GM12891 (cell line): ENCODE measurements at places on chromosomes 4 and X.

DNA sequence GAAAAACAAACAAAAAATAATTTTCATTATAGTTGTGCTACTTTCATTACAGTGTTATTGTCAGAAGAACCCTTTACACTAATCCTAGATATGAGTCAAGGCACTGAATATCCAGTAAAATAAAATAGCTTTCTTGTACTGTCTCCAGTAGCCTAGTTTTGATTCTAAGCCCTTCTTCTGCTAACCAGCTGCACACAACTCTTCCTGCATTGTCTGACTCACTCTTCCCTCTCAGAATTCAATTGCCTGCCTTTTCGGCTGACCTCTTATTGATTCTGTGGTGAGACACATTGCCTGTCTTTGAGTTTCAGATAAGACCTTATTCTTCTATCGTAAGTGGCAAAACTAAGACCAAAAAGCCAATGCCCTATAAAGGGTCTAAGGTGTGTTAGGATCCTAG, 26.7 kb upstream of the PCDH18 start:
- DNase-seq = no peak

DNA sequence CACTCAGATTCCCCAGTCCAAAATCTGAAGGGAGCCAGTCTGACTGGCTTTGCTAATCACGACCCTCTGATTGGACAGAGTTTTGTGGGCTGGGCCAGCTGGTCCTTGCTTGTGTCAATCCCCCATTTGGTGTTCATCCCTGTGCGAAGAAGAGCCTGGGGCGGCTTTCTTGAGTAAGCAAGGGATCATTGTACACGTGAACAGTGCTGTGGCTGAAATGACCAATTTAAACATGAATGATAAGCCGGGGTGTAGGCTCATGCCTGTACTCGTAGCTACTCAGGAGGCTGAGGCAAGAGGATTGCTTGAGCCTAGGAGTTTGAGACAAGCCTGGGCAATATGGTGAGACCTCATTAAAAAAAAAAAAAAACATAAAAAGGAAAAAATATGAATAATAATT, 379.1 kb downstream of the RAPGEF2 start:
- DNase-seq = no peak

DNA sequence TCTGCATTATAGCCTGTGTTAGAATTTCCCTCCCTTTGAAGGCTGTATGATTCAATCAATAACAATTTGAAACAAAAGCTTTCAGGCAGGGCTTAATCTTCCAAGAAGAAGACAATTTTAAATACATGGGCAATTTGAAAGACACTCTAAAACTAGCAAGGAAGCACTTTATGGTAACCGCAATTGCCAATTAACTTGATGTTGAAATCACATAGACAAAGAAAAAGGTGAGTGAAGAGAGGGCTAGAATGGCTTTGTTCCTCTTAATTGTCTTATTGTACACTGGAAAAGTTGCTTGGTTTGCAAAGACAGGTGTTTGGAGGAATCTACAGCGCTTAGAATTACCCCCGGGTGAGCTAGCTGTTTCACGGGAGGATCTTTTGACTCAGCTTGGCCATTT, 74.4 kb upstream of the PRKX start:
- DNase-seq = no peak

DNA sequence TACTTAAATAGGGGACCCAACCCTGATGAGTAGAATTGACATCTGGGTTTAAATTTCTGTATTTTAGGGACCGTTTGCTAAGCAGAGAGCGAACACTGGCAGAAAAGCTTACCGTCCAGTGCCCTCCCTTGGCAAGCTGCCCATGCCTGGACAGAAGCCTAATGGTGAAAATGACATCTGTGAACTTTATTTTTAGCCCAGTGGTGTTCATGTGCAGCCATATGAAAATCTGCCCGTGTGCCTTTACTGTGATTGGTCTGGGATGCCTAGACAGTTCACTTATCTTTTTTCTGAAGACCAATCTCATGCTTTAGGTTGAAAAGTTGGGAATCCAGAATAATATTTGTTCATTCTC, 1.1 kb downstream of the STBD1 start:
- DNase-seq = no peak

DNA sequence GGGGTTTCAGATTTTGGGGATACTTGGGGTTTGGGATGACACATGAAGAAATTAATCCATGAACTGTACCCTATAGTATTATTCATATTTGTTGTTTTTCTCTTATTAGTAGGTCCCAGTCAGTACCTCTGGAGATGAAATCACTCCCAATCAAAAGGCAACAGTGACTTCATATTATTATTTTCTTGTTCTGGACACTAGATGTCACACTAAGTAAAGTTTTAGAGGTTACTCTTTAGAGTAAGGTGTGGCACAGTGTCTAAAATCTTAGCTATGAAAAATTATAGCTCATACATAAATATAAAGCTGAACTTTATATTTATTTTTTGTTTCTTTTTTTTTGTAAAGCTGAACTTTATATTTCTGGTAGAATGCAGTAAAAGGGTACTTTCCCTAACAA, 35.1 kb downstream of the FAM114A1 start:
- DNase-seq = no peak

DNA sequence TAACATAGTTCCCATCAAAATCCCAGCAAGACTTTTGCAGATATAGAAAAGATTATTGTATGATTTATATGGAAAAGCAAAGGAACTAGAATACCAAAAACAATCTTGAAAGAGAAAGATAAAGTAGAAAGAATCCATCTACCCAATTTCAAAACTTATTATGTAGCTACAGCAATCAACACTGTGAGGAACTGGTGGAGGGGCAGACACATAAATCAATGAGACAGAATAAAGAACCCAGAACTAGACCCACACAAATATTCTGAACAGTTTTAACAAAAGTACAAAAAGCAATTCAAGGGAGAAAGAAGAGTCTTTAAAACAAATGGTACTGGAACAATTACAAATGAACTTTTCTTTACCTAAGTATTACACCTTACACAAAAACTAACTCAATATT, 67.0 kb downstream of the LRBA start:
- DNase-seq = no peak

DNA sequence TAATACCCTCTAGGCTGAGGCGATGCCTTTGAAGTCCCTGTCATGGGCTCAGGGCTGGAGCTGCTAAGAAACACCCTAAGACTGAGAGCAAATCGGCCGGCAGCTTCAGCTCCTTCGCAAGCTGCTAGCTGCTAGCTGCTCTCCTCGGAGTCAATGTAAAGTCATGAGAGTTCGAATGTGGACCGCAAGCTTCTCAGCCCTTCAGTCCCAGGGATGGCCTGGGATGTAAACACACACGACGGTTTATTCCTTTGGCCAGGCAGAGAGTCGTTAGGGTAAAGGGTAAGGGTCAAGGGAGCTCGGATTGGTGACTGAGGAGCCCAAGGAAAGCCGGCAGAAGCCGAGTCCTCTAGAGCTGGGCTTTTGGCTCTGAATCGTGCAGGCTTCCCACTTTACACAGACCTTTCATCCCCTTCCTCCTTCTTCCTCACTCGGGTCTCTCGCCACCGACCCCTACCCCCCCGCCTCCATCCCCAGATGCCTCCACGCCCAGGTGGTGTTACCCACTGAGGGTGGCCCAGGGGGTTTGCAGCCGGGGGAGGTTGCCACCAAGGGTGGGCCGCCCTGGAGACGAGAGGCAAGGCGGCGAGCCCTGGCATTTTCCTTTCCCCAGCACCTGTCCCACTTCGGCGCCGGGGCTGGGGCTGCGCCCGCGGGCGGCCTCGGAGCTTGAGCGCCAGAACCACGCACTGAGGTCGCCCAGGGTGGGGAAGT, 3.1 kb upstream of the BCORL1 start:
- no peak for DNase-seq

GRCh38 chr4:185249105-185249504, 39.7 kb downstream of the SNX25 start:
- DNase-seq = no peak

GRCh38 chr4:162234595-162234994, 70.8 kb upstream of the FSTL5 start:
- DNase-seq = no peak

GRCh38 chrX:51825436-51825835, 68.0 kb upstream of the MAGED1 start:
- no peak for DNase-seq

- DNase-seq = no peak
Measured at GRCh38 chrX:9635368-9635767, 130.3 kb downstream of the GPR143 start.

GRCh38 chrX:34560180-34560579, 96.9 kb downstream of the TMEM47 start:
- no peak for DNase-seq

DNA sequence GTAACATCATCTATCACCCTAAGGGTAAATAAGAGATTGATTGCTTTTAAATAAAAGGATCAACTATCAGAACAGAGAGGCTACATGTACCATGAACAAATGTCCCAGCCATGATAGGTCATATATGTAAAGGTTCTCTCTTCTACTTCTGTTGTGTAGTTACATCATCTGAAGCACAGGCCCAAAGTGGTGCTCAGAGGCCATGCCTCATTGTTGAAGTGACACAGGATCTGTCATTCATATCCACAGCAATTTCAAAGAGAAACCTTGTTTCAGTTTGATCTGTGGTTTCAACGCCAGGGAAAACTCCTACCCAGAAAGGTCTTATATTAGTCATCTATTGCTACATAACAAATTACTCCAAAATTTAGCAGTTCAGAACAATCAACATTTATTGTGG, 269.2 kb upstream of the MAOA start:
- DNase-seq = no peak

DNA sequence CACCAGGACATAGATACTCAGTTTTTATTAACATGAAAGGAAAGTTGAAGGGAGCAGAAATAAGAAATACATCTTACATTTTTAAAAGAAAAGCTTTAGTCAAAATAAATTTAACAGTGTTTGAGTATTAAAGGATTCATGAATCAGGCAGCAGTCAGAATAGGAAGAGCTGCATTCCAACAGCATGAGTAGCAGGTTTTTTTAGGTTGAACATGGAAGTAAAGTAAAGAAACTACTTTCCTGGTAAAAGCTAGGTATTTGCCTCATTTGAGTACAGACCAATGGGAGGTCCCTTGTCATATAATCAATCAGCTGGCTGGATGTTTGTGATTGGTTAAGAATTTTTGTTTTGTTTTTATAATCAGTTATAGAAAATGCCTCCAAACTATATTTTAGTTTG, 645.9 kb upstream of the INTU start:
- no peak for DNase-seq

- DNase-seq = no peak
Measured at GRCh38 chr4:128819082-128819742, 9.7 kb downstream of the JADE1 start.

DNA sequence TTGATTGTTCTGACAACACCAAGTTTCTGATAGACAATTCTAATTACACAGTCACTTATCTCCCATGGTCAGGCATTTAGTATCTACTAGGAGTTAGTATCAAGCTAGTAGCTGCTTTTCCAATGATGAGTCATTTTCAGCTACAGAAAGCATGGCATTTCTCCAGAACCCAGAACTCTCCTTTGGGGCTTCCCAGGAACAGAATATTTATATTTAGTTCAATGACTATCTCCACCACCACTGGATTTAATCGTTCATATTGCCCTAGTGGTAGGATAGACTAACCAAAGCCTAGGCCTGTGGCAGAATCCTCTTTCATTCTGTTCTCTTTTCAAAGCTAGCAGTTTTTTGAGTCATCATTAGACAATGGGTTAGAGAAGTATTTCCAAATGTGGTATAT, 569.4 kb downstream of the GABRG1 start:
- no peak for DNase-seq

DNA sequence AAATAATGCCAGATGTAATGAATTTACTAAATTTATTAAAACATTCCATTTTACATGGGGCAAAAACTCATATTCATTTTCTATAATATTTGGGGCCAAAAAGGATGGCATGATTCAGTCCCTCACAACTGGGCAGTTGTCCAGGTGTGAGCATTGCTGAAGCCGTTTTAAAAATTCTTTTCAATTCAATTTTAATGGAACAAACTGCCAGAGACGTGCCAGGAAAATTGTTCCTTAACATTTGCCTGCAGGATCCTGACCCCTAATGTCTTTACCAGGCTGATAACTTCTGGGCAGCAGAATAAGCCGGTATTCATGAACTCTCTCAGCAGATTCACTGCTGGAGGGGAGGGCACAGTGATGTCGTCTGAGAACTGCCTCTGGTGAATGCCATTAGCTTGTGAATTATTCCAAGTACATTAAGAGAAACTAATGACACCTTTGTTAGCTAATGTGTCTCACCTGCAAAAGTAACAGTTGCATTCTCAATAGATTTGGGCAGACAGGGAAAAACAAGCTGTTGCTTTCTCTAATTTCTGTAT, 1445.1 kb upstream of the TENM3 start:
- no peak for DNase-seq

- DNase-seq = no peak
Measured at GRCh38 chr4:41964401-41964800, 17.2 kb upstream of the DCAF4L1 start.

- no peak for DNase-seq
Measured at GRCh38 chr4:24054910-24055309, 165.1 kb upstream of the PPARGC1A start.

- DNase-seq = no peak
Measured at GRCh38 chrX:619451-619811, 11.2 kb upstream of the SHOX start.

- no peak for DNase-seq
Measured at GRCh38 chr4:86961605-86962295, 26.9 kb downstream of the AFF1 start.

- no peak for DNase-seq
Measured at GRCh38 chr4:16819652-16820051, 78.8 kb downstream of the LDB2 start.

- DNase-seq = no peak
Measured at GRCh38 chr4:176584031-176584606, 208.6 kb downstream of the VEGFC start.

DNA sequence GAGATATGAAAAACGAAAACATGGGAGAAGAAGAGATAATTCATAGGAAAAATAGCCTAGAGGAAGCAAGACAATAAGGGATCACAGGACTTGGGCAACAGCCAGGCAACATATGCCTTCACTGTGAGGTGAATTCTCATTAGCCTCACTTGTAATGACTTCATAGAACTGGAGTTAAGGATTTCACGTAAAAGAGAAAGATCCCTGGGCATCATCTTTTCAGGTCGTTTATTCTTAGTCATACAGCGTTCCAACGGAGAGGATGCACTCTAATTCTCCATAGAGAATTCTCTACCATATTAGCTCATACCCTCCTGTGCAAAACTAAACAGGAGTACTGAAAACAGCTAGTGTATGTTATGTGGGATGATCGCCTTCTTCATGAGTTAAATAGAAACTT, 1.4 kb downstream of the PRKG2 start:
- no peak for DNase-seq
